Activated CD8-positive, alpha-beta T cell treated with anti-CD3 and anti-CD28 coated beads, Interleukin-2, amount 10 ng/mL, durations not matched to agents 7 days and 5 days (primary cell): ENCODE measurements at places on chromosomes 2 and 18.

- H3K4me1 ChIP-seq = no peaks in the 10 kb centered on the region
- H3K27ac ChIP-seq = no peak overlapping the region
- no peaks in the 10 kb centered on the region for H3K36me3 ChIP-seq
- peaks cover 7% of the 10 kb centered on the region for H3K27me3 ChIP-seq
- DNase-seq = peak; percentile 67
Measured at GRCh38 chr2:100242891-100243619, 79.2 kb downstream of the LONRF2 start.

GRCh38 chr18:40215979-40216378 is 1739.1 kb upstream of the PIK3C3 start:
- H3K27ac ChIP-seq = no peak overlapping the region
- no peaks in the 10 kb centered on the region for H3K36me3 ChIP-seq
- H3K27me3 ChIP-seq = no peaks in the 10 kb centered on the region
- no peak for DNase-seq
- H3K4me3 ChIP-seq = no peak overlapping the region
- no peaks in the 10 kb centered on the region for H3K4me1 ChIP-seq

DNA sequence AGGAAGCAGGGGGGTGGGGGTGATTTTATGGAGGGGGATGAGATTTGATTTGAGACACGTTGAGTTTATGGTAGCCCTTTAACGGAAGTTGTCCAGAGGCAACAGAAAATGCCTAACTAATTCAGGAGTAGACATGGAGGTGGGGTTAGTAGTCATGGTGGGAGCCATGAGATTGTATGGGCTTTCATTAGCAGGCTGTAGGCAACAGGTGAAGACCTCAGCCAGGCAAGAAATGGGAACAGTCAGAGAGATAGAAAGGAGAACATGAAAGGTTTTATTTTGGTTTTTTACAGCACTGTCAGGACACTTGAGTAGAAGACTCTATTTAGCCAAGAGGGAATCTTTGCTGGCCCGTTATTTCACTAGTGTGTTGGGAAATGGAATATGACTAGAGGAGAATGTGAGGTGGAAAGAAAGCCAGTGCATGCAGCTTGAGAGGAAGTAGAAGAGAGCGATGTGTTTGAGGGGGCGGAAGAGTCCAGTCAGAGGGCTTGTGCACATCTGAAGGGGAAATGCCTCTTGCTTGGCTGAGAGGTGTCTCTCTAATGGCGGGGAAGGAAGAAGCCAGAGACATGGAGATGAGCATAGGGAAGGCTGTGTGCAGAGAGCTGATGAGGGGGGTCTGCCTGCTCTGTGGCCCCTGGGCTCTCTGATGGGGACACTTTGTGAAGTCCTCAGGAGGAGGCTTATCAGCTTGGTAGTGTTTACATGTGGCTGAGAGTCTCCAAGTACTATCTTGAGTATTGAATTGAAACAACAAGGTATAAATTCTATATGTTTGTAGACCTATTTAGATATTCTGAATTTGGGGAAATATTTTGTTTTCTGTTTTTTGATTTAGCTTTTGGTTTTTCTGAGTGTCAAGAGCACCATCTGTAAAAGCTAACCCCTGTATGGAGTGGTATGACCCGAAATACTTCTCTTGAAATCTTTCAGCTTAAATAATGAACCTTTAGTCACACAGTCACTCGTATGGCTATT is 66.9 kb upstream of the ITM2C start:
- no peak overlapping the region for H3K4me3 ChIP-seq
- H3K27ac ChIP-seq = no peak overlapping the region
- peaks cover 42% of the 10 kb centered on the region for H3K4me1 ChIP-seq
- H3K36me3 ChIP-seq = peaks cover 62% of the 10 kb centered on the region

DNA sequence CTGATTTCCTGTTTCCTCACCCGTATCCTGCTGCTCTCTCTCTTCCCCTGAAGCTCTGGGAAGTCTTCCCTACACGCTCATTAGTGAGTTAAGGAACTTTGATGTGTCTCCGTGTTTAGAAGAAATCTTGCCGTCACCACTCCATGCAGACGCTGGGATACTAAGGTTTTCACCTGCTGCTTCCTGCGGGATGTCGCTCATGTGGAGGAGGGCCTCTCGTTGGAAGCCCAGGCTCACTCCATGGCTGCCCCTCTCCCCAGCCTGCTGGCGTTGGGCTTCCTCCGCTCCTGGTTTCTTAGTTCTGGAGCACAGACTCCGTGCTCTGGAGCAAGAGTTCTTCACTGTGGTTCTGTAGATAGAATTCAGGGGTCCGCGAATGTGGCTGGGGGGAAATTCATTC is 326.3 kb downstream of the GBX2 start:
- H3K27me3 ChIP-seq = no peaks in the 10 kb centered on the region
- no peaks in the 10 kb centered on the region for H3K36me3 ChIP-seq

- H3K27ac ChIP-seq = no peak overlapping the region
- no peaks in the 10 kb centered on the region for H3K27me3 ChIP-seq
- H3K36me3 ChIP-seq = no peaks in the 10 kb centered on the region
- no peaks in the 10 kb centered on the region for H3K4me1 ChIP-seq
Measured at GRCh38 chr2:120847700-120848321, 112.1 kb downstream of the GLI2 start.

DNA sequence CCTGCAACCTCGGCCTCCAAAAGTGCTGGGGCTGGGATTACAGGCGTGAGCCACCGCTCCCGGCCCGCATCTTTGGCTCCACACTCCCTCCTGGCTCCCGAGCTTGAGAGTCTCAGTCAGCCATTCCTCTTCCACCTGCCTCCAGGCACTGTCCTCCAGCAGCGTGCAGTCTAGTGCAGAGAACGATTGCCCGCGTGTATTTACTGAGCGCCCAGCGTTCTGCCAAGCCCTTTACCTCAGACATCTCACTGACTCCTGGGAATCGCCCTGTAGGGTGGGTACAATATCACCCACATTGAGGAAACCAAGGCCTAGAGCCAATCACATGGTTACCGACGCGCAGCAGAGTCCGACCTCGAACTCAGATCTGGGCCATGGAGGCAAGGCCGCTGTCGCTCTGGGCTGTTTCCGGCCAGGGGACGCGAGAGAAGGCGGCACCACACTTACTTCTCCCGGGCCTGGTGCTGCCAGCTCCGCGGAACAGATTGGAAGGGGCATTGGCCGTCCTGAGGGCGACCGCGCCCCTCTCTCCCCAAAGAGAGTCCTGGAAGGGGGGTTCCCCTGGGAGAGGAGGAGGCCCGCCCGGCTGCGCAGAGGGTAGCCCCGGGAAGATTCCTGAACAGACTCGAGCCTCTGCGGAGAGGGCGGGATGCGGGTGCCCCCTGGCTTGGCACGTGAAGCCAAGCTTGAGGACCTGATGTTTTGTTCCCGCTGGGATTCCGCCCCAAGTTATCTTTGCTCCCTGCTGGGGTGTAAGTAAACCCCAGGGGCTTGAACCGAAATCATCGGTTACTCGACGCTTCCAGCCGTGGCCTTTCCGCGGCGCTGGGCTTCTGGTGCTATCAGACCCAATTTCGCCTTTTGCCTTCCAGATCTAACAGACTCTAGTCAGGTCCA is 5.2 kb upstream of the DLX2 start:
- DNase-seq = no peak
- peaks cover 38% of the 10 kb centered on the region for H3K4me1 ChIP-seq
- H3K36me3 ChIP-seq = no peaks in the 10 kb centered on the region

GRCh38 chr2:20450201-20450999 is 3.5 kb downstream of the RHOB start:
- H3K36me3 ChIP-seq = no peaks in the 10 kb centered on the region
- DNase-seq = no peak
- H3K27ac ChIP-seq = no peak overlapping the region
- no peak overlapping the region for H3K4me3 ChIP-seq
- H3K27me3 ChIP-seq = peaks cover 35% of the 10 kb centered on the region

DNA sequence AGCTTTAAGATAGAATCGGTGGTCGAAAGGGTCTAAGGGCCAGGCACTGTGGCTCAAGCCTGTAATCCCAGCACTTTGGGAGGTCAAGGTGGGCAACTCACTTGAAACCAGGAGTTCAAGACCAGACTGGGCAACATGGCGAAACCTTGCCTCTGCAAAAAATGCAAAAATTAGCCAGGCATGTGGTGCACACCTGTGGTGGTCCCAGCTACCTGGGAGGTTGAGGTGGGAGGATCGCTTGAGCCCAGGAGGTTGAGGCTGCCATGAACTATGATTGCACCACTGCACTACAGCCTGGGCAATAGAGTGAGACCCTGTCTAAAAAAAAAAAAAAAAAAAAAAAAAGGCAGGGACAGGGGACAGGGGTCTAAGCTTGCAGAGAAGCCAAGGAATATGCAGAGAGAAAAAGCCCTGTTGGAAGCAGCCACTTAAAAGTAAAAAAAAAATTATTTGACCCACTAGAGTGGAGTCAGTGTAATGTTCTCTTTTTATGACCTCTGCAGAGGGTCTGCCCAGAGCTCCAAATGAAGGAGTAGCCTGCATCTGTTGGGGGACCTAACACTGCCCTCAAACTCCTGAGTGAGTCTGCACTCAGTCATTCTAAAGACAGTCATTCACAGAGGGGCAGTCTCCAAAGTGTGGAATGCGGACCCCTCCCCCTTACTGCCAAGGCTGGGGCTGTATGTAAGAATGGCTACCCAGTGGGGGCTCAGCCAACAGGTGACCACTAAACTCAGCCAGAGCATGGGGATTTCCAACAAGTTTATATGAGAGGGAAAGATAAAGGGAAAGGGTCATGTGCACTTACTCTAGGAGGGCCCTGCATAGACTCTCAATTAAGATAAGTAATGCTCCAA is 118.5 kb upstream of the CDCA7 start:
- H3K27ac ChIP-seq = no peak overlapping the region
- no peak overlapping the region for H3K4me3 ChIP-seq
- no peaks in the 10 kb centered on the region for H3K27me3 ChIP-seq

DNA sequence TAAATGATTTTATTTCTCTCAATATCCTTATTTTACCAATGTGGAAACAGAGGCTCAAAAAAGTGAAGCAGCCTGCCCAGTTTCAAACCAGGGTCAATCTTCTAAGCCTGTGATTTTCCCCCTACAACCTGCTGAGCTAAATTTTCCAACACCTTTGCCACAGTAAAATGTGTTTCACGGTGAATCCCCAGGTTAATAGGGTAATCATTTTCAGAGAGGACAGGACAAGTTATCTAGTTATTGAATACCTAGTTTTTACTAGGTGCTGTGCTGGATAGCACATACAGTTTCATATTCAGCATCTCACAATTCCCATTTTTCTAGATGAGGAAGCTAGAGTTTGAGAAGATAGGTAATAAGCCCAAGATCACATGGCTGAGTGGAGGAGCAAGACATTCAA is 236.6 kb downstream of the PTH2R start:
- no peak overlapping the region for H3K27ac ChIP-seq
- H3K4me3 ChIP-seq = no peak overlapping the region
- no peak for DNase-seq
- no peaks in the 10 kb centered on the region for H3K27me3 ChIP-seq
- H3K4me1 ChIP-seq = no peaks in the 10 kb centered on the region

DNA sequence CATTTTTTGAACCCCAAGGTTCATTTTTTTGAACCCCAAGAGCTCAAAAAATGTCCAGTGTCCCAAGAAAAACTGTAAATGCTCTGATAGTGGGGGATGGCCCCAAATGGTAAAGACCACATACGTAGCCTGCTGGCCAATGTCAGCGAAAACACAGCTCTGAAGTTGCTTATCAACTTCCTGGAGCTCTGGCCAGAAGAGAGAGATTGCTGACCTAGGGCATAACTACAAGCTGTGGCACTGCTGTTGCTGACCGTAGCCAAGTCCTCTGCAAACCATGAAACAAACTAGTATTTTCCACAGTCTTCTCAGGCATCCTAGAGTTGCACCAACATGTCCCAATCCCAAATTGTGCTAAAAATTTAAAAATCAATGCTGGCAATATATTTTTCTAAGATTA is 50.9 kb downstream of the REEP1 start:
- H3K27me3 ChIP-seq = peaks cover 31% of the 10 kb centered on the region
- DNase-seq = no peak
- H3K27ac ChIP-seq = no peak overlapping the region
- no peaks in the 10 kb centered on the region for H3K36me3 ChIP-seq

- no peak for DNase-seq
- no peaks in the 10 kb centered on the region for H3K27me3 ChIP-seq
- H3K27ac ChIP-seq = no peak overlapping the region
- H3K36me3 ChIP-seq = no peaks in the 10 kb centered on the region
Measured at GRCh38 chr2:136863874-136864273, 98.5 kb downstream of the THSD7B start.

- peaks cover 8% of the 10 kb centered on the region for H3K4me1 ChIP-seq
- H3K27ac ChIP-seq = no peak overlapping the region
- no peaks in the 10 kb centered on the region for H3K36me3 ChIP-seq
- no peak for DNase-seq
- peaks cover 64% of the 10 kb centered on the region for H3K27me3 ChIP-seq
Measured at GRCh38 chr2:72911256-72911655, 6.1 kb upstream of the EMX1 start.

DNA sequence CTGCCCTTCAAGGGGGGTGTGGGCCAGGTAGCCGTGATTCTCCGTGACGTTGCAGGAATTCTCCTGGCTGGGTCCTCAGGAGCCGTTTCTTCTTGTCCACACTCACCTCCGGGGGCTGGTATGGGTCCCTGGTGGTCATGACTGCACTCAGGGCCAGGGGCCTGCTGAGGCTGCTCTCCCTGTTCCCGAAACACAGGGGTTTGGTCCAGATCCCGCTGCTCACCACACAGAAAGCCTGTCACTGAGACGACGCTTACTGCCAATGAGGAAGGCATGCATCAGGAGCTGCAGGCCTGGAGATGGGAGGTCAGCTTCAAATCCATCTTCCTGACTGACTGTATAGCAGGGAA is 160.7 kb downstream of the RTP5 start:
- H3K27me3 ChIP-seq = peaks cover 15% of the 10 kb centered on the region
- H3K4me1 ChIP-seq = peaks cover 16% of the 10 kb centered on the region
- DNase-seq = no peak
- no peak overlapping the region for H3K27ac ChIP-seq
- no peaks in the 10 kb centered on the region for H3K36me3 ChIP-seq

DNA sequence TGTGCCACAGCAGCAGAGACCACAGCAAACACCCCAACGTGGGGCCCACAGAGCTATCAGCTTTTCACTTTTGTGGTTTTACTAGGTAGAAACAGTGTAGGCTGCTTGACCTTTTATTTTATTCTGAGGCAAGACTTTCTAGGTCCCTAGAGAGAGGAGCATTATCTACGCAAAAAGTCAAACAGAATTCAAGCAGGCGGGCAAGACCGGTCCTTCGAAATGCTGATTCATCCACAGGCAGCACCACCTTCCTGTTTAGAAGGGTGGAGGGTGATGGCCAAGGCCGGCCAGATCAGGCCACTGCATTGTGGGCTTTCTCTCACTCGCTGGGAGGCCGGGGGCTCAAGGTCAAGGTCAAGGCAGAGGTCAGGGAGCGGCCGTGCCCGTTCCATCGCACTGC is 573.0 kb downstream of the GALR1 start:
- no peaks in the 10 kb centered on the region for H3K27me3 ChIP-seq
- H3K36me3 ChIP-seq = no peaks in the 10 kb centered on the region
- no peak overlapping the region for H3K4me3 ChIP-seq
- H3K4me1 ChIP-seq = no peaks in the 10 kb centered on the region

GRCh38 chr2:162058973-162059668 is 14.9 kb downstream of the DPP4 start:
- peak overlapping the region; percentile 84 for H3K27ac ChIP-seq
- no peaks in the 10 kb centered on the region for H3K27me3 ChIP-seq
- DNase-seq = no peak
- H3K4me3 ChIP-seq = peak overlapping the region; percentile 66
- peaks cover 87% of the 10 kb centered on the region for H3K4me1 ChIP-seq
- H3K36me3 ChIP-seq = peaks cover 91% of the 10 kb centered on the region

GRCh38 chr2:174336501-174337336 is 2.0 kb downstream of the SP9 start:
- H3K36me3 ChIP-seq = peaks cover 5% of the 10 kb centered on the region
- H3K27me3 ChIP-seq = peaks cover 73% of the 10 kb centered on the region
- DNase-seq = no peak
- H3K27ac ChIP-seq = no peak overlapping the region
- H3K4me1 ChIP-seq = peaks cover 48% of the 10 kb centered on the region
- peak overlapping the region; percentile 52 for H3K4me3 ChIP-seq

- no peaks in the 10 kb centered on the region for H3K36me3 ChIP-seq
- H3K4me1 ChIP-seq = peaks cover 52% of the 10 kb centered on the region
- peak overlapping the region; percentile 58 for H3K27ac ChIP-seq
- peaks cover 10% of the 10 kb centered on the region for H3K27me3 ChIP-seq
- peak; percentile 47 for DNase-seq
Measured at GRCh38 chr2:8587920-8588830, 93.7 kb upstream of the ID2 start.
